ENCODE measurements at places on chromosomes 1 and 21. TPM values are rescaled to one million over a fixed set of nuclear protein-coding genes. Genes with fewer than 3 reads are reported as not detected.
A peak's percentile ranks its signal among the peaks of the same experiment; 100 is the strongest.

DNA sequence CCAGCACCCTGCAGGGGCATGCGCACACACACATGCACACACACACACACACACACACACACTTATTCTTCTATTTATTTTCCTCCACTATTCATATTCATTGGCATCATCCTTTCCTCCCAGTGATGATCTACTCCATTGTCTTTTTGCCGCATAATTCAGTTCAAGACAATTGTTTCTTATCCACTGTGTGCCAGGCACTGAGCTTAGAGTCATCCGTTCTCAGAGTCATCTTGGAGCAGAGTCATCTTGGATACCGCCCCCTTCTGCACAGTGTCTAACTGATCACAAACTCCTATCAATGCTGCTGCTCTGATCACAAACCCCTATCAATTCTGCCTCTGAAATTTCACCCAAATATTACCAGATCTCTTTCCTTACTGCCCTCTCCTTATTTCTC lies 102.8 kb upstream of the PROX1 start:
- H3K36me3 ChIP-seq, result no peaks in the 10 kb centered on the region
- H3K27ac ChIP-seq, result no peak overlapping the region
- no peak overlapping the region for H3K4me3 ChIP-seq
- no peak for DNase-seq
- no peaks in the 10 kb centered on the region for H3K4me1 ChIP-seq

DNA sequence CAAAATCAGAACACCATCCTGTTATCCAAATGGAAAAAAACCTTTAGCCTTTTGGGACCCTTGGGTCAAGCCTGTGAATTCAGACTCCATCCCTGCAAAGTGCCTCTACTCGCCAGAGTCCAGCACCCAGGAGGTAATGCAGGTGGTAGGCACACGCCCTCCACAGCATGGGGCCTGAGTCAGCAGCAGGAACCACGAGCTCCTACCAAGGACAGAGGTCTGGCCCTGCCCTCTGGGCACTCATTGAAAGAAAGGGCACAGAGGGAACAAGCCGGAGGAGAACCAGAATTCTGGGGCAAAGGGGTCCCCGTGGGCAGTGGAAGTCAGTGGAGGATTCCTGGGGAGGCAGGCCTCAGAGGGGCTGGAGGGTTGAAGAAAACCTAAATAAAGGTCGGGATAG lies 438.1 kb downstream of the NPHP4 start:
- H3K27ac ChIP-seq, result no peak overlapping the region
- no peaks in the 10 kb centered on the region for H3K4me1 ChIP-seq

- no peaks in the 10 kb centered on the region for H3K27me3 ChIP-seq
- peak overlapping the region; percentile 86 for H3K27ac ChIP-seq
- H3K36me3 ChIP-seq, result no peaks in the 10 kb centered on the region
- DNase-seq, result peak; percentile 84
- peaks cover 50% of the 10 kb centered on the region for H3K4me1 ChIP-seq
Measured at GRCh38 chr1:41900603-41901444, 17.9 kb downstream of the HIVEP3 start.

HJV gene
- not detected for total RNA-seq

PTAFR gene
- 0.24 TPM for total RNA-seq

TNFRSF8 gene
- 0.22 TPM for total RNA-seq

All from astrocyte (in vitro differentiated cells and primary cell).